ENCODE measurements at places on chromosomes 5 and 9.
A peak's percentile ranks its signal among the peaks of the same experiment; 100 is the strongest.

DNA sequence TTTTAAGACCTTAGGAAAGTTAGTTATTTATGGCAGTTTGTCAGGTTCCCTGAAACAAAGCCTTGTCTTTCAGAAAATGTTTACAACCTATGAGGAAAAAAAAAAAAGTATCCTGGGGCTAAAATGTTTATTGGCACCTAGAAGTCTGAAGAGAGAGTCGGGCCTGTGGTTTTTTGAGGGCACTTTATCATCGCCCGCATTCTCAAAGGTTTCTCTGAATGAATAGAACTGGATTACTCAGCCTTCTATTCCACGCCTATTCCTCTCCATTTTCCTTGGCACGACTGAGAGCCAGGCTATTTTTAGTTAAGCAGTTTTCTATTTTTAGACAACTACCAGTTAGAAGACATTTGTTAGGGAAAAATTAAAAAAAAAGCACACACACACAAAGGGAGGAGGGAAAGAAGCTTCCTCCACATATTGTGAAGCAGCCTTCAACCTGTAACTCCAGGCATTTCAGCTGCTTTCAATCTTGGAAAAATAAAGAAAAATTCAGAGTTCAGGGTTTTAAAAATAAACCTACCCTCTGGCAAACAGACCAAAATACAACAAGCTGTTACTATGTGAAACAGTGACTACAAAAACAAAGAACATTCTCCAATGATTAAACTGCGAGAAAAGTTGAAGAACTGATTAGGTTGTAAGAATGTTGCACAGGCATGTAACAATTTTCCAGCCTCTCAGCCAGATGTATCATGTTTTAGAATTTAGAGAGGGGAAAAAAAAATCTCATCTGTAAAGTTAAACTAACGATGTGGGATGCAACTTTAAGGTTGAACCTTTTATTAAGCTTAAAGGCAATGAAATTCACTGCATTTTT is 97.0 kb downstream of the MEF2C start:
- peak; percentile 56 for DNase-seq

DNA sequence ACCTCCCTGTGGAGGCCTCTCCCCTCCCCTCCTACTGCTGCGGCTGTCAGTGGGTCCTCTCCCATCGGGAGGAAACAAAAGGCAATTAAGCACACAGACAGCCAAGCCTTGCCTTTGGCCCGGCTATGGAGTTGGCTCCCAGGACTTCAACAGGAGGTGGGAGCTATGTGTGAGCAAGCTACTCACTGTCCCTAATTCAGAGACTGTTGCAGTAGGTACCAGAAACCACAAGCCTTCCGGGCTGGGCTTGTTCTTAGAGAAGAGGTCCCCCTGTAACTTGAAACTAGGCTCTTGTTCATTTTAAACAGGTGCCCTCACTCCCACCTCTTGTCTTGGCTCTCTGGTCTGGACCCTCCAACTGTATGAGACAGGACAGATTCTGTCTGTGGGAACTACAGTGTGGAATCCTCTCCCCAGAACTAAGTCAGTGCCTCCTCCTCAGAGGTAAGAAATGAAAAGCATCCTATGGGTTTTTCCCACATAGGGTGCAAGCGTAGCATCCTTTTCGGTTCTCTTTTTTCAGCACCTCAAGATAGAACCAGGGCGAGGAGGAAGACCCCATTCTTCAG is 561.1 kb downstream of the EBF1 start:
- no peak for DNase-seq

- no peak for DNase-seq
Observed at GRCh38 chr5:123371575-123372179, 51.5 kb downstream of the CEP120 start.

GRCh38 chr5:52725065-52725746 is 62.5 kb upstream of the ITGA1 start:
- peak; percentile 4 for DNase-seq

DNA sequence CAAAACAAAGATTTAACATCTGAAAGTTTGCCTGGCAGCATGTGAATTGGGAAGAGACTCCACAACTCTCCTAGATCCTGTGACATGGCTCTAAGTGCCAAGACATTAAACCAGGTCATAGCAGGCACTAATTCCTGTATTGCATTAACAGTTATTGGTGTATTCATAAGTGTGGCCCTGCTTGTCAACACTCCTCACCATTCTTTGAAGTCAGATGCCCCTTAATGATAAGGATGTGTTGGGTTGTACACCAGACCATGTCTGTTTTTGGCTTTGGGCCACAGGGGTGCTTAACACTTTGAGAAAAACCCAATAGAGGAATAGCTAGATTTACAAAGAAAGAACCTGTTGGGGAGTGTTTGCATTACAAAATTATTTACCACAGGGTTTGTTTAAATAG is 43.4 kb upstream of the PDE8B start:
- DNase-seq = no peak

- peak; percentile 59 for DNase-seq
Observed at GRCh38 chr9:121059998-121060636, 10.0 kb upstream of the C5 start.

DNA sequence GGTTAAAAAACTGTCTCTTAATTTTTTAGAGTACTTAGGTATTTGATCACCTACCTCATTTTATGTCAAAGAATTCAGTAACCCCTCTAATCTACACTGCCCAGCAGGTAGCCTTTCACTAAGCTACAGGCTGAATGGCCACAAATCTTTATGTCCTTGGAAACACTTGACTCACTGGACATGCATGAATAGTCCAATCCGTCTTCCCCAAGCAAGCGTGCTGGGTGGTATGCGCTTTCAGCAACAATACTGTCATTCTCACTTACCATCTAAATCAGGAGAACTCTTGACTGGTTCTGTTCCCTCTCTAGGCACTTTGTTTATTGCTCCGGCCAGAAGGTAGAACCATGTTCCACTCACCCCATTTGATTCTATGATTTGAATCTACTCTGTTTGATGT is 73.1 kb downstream of the TRPM3 start:
- no peak for DNase-seq
